ENCODE measurements at places on chromosomes 16 and 17.

GRCh38 chr16:57882206-57882605, 79.9 kb upstream of the KIFC3 start:
- DNase-seq: no peak

DNA sequence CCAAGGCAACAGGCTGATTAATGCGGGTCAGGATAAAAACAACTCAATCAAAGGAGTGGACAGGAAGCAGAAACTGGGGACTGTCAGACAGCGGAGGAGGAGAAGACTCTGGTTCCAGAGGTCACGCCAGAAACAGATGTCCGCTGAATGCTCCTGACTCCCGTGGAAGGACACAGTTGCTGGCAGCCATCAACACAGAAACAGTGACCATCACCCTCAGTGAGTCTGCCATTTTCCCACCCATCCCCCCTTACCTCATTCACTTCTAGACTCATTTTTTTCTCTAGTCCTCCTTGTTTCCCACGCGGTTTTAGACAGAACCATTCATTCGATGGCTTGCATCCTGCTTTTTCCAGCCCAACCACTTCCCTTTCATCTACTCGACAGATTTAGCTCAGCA, 40.9 kb downstream of the DHRS7C start:
- no peak for DNase-seq

- no peak for DNase-seq
Measured at GRCh38 chr17:78781104-78781892, 775 bp downstream of the CYTH1 start.

- no peak for DNase-seq
Measured at GRCh38 chr17:56125830-56126819, 27.1 kb upstream of the ANKFN1 start.

GRCh38 chr17:78051186-78051972, 77.2 kb downstream of the TMC6 start:
- DNase-seq: no peak

- DNase-seq: no peak
Measured at GRCh38 chr17:55622547-55622946, 100.1 kb downstream of the TMEM100 start.

DNA sequence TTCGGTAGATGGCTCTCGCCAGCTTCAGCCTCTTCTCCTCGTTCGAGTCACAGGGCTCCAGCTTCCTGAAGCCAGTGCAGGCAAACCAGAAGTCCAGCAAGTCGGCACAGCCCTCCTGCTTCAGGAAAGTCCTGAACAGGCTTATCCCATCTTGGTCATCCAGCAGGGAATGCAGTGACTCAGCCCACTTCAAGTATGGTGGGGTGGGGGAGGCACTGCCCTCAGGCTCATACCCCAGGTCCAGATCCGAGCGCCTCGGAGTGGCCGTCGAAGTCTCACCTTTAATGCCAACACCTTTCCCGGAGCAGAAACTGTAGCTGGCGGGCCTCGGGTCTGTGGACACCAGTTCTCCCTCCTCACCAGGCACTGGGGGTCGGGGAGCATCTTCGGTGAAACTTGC, 5.9 kb downstream of the AXIN1 start:
- DNase-seq: no peak

GRCh38 chr17:33962857-33963655, 292.0 kb upstream of the CCL2 start:
- no peak for DNase-seq

- DNase-seq: no peak
Measured at GRCh38 chr17:77352996-77353395, 212.2 kb downstream of the SEC14L1 start.

GRCh38 chr16:89593841-89594240, 18.3 kb downstream of the CPNE7 start:
- DNase-seq: no peak

- DNase-seq: no peak
Measured at GRCh38 chr17:80441133-80441578, 26.2 kb downstream of the ENDOV start.

GRCh38 chr17:31838636-31839225, 20.3 kb downstream of the COPRS start:
- DNase-seq: no peak

GRCh38 chr16:5442054-5442453, 344.5 kb upstream of the EEF2KMT start:
- DNase-seq: no peak

DNA sequence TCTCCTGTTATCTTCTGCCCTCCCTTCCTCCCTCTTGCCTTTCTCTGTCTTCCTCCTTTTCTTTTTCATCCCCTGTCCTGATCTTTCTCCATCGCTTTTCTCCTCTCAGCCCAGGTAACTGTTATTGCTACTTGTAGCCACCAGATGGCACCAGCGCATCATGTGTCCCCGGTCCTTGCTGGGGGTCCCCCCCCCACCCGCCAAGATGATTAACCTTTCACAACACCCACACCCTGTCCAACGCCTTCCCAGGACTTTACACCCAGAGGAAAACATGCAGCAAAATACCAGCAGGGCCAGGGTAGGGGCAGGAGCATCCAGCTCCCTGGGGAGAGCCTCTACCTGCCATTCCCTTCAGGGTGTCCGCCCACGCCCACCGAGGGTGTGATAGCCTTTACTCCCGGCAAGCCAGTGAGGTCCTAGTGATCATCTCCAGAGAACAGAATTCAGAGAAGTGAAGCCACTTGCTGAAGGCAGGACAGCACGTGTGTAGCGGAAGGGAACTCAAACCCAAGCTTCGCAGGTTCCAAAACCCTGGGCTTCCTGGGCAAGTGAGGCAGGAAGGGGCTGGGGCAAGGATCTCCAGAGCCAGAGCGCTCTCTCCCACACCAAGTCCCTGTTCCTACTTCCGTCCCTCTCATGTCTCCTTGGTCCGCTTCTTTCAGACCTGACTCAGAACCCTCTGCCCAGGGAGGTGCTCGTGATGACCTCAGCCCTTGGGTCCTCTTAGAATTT, 13.4 kb upstream of the TAC4 start:
- no peak for DNase-seq

DNA sequence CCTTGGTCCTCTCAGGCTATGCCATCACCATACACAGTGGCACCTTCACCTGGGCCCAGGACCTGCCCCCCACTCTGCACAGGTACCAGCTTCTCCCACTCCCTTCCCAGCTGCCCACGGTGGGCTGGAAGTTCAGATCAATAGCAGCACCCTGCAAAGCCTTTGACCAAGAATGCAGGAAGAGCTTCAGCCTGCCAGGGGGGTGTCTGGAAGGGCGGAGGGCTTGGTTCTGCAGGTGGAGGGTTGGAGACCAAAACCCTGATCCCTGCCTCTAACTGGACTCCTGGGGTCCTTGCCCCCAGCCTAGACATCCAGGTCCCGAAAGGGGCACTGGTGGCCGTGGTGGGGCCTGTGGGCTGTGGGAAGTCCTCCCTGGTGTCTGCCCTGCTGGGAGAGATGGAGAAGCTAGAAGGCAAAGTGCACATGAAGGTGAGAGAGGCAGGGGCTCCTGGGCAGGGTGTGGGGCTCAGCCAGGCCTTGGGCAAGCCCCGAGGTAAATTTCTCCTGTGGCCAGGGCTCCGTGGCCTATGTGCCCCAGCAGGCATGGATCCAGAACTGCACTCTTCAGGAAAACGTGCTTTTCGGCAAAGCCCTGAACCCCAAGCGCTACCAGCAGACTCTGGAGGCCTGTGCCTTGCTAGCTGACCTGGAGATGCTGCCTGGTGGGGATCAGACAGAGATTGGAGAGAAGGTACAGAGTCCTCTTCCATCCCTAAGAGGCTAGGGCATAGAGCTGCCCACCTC, 34.3 kb downstream of the ABCC3 start:
- no peak for DNase-seq

GRCh38 chr16:2037115-2037514, 10.4 kb downstream of the NHERF2 start:
- no peak for DNase-seq

GRCh38 chr16:10668322-10669045, 26.2 kb downstream of the TEKT5 start:
- DNase-seq: no peak

DNA sequence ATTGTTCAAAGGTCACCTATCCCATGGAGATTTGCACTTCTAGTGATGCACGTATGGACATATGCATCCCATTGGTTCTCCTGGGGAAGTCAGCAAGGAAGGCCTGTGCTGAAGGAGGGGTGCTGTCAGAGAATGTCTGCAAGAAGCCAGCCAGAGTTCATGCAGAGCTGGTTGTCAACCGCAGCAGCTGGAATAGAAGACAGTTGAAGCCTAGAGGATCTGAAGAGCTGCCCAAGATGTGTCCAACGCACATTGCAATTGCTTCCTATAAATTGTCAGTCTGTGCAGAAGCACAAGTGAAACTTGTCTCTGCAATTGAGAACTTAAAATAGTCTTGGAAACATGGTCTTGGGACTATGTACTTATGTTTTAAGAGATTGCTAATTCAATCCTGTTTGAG, 82.1 kb upstream of the CNTNAP4 start:
- no peak for DNase-seq

- DNase-seq: no peak
Measured at GRCh38 chr16:30499284-30499683, 26.7 kb downstream of the ITGAL start.

DNA sequence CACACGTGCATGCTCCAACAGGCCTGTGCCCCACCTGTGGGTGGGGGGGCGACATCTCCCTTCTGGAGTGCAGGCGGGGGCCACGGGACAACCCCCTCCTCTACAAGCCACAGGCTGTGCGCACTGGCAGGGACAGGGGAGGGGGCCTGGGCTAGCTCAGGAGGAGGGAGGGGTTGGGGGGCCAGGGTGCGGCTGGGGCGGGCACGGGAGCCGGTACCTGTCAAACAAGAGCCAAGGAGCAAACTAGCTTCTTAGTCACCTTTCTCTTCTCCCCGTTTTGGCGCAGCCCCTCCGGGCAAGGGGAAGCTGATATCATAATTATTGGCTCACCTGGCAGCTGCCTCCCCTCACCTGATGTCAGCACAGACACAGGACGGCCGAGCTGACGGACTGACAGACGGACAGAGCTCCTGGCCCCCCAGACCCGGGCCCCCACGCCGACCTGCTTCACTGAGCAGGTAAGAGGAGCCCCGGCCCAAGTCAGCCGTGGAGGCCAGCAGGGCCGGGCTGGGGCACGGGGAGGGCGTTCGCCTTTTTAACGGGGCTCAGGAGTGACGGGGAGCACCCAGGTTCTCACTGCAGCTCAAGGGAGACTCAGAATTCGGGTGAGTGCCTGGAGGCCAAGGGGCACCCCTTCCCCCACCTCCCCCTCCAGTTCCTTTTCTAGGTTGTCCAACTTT, at the start of gene FOXN1:
Gene FOXN1 (plus strand): TSS at position 363 of the 680 bp plus-strand sequence. CDS start 17,622 bp downstream, outside the sequence.
- no peak for DNase-seq

DNA sequence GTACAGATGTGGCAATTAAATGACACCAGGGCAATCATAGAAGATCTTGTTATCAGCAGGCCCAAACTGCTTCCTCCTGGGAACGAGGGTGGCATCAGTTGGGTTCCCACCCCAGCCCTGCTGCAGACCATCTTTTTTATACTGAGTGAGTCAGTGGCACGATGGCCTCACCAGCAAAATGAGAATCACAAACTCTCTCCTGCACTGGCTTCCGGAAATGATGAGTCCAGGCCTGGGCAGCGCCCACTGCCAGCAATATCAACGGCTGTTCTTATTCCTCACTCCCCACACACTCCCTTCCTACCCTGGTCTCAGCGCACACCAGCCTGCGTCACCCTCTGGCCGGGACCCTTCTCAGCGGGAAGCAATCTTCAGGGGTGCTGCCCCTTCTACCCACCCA, 340.3 kb downstream of the FOXL1 start:
- DNase-seq: no peak

DNA sequence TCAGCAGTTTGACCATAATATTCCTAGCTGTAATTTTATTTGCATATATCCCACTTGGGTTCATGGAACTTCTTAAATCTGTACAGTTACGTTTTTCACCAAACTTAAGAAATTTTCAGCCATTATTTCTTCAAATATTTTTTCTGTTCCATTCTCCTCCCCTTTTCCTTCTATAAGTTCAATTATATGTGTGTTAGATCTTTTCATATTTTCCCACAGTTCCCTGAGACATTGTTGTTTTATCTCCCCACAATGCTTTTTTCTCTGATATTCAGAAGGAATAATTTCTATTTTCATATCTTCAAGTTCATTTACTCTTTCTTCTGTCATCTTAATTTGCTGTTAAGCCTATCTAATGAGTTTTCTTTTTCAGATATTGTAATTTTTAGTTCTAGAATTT, 26.1 kb downstream of the IKZF3 start:
- no peak for DNase-seq

GRCh38 chr17:66345264-66345663, 42.9 kb downstream of the PRKCA start:
- DNase-seq: no peak

- DNase-seq: no peak
Measured at GRCh38 chr17:79939094-79939435, 96.6 kb downstream of the TBC1D16 start.

DNA sequence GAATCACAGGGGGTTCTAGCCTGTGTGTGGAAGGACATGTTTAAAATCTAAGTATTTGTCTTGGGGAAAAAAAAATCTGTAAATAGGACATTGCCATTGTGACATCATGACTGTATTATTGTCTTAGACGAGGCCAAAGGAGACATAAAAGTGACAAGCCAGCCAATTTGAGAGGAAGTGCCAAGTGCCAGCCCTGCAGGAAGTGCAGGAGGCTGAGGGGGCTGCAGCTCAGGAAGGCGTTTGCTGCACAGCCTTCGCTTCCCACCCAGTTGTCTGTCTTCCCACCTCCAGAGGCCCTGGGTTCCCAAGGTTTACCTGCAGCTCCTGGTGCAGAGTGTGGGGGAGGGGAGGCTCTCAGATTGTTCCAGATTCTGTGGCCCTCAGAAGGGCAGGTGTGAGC, 1.3 kb downstream of the ADCY7 start:
- DNase-seq: no peak

DNA sequence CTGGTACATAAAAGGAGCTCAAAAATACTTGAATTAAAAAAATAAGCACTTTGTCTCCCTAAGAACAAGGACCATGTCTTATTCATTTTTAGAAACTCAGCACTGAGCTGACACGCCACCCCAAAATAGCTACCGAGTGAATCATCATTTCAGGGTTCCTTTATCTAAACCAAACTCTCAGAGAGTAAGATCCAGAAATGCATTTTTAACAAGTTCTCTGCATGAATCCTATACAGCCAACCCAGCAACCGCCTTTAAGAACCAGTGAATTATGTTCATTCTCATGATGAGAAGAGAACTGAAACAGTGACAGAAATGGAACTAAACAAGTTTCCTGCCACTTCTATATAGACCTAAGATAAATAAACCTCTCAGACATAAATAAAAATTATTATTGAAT, 8.7 kb downstream of the C16orf87 start:
- no peak for DNase-seq

GRCh38 chr17:34098699-34099098, 156.4 kb upstream of the CCL2 start:
- DNase-seq: no peak

All from iPS DF 19.7 (cell line).